ENCODE measurements at places on chromosomes 2 and 18. TPM values are rescaled to one million over a fixed set of nuclear protein-coding genes. Genes with fewer than 3 reads are reported as not detected.
A peak's percentile ranks its signal among the peaks of the same experiment; 100 is the strongest.

DNA sequence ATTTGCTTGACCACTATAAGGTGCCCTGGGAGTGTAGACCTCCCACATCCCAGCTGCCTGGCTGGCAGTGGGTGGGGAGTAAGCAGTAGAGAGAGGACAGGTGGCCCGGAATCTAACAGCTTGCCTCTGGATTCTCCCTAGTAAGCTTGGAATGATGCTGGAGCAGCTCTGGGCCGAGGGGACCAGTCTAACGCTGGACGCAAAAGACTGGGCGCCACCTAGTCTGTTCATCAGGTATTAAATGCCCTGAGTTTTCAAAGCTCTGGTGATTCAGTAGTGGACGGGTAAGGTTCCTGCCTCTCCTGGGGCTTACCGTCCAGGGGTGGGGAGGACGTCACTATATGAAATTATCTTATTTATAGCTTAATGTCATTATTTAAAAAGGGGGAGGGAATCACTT, 648 bp upstream of the LYPD6B start:
- no peak for DNase-seq

DNA sequence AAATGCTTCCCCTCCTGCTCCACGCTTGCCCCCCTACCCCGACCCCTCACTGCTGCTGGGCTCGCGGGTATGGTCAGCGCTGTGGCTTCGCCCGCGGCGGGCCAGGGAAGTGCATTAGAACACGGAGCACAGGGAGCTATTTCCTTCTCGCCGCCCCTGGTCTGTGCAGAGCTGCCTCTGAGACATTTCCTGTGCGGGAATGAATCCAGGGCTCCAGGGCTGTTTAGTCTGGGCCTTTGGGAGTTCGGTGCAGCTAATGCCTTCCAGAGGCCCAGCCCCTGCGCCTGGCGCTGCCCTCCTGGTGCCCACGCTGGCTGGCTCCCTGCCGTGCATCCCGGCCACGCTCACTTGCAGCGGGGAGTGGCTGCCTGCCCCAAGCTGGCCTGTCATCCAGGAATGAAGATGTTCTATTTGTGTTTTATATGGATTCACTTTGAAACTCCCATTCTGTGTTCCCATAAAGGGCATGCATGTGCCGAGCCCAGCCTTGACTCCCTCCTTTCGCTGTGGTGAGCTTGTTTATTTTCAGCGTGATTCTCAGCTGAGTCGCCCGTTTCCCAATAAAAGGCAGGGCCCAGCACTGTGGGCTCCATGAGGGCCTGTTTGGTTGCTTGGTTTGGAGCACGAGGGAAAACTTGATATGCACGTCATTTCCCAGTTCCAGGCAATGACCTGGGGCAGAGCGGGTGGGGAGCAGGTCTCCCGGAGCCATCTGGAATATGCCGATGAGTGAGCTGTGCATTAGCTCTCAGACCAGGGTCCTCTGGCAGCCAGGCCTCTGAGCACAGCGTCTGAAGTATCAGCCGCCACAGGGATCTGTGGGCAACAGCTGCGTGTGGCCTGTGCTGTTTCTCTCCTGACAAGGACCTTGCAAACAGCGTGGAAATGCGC, 42.7 kb downstream of the SH3RF3 start:
- no peak for DNase-seq

The G6PC2 gene
- not detected for polyA plus RNA-seq

GRCh38 chr2:177405029-177405692, 12.6 kb downstream of the AGPS start:
- DNase-seq = peak; percentile 82

GRCh38 chr2:217444932-217445331, 557.9 kb downstream of the TNS1 start:
- no peak for DNase-seq

- no peak for DNase-seq
These were observed 266.3 kb upstream of the AGAP1 start for GRCh38 chr2:235227590-235227989.

GRCh38 chr2:47016172-47016913, 100.7 kb upstream of the MCFD2 start:
- DNase-seq = no peak
